ENCODE measurements at places on chromosomes 6 and 20.

DNA sequence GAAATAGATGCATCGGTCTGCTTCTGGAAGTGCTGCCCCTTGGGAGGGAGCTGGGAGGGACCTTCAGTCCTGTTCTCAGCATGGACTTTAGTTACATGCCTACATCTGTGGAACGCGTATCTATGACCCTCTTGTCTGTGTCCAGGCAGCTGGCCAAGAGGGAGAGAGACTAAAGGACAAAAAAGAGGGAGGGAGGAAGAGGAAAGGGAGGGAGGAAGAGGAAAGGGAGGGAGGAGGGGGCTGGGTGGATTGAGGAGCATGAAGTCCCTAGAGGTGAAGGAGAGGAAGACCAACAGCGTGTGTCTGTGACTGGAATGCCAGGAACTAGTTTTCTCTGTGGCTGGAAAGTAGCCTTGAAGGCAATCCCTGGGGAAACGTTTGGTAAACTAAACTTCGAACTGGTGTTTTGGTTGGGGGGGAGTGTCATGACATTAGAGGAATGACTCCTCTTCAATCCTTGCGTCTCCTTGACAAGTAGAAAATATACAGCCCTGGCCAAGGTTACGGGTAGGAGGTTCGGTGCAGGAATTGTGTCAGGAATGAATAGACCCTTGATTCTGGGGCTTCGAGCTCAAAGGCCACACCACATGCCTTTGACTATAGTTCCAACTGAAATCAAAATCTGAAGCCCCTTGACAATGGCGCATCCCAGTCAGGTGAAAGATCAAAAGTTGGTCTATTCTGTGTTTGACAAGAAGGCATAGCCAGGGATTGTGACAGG is 52.0 kb upstream of the PLEKHG1 start:
- DNase-seq, result no peak

- no peak for DNase-seq
Measured at GRCh38 chr6:150659046-150659763, 59.5 kb downstream of the PLEKHG1 start.

DNA sequence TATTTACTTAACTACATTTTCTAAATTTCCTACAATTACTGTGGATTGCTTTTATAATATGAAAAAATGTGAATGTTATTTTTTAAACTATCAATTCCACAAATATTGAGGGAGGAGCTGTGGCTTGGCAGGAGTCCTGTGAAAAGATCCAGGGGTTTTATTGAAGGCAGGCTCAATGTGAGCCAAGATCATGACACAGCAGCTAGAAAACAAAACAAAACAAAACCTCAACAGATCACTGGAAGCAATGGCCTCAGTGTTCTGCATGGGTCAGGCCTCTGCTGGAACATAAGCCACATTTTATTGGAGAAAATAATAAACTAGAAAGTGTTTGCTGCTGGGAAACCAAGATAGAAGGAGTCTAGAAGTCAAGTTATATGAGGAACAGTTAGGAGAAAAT is 19.4 kb upstream of the RCAN2 start:
- DNase-seq, result no peak

DNA sequence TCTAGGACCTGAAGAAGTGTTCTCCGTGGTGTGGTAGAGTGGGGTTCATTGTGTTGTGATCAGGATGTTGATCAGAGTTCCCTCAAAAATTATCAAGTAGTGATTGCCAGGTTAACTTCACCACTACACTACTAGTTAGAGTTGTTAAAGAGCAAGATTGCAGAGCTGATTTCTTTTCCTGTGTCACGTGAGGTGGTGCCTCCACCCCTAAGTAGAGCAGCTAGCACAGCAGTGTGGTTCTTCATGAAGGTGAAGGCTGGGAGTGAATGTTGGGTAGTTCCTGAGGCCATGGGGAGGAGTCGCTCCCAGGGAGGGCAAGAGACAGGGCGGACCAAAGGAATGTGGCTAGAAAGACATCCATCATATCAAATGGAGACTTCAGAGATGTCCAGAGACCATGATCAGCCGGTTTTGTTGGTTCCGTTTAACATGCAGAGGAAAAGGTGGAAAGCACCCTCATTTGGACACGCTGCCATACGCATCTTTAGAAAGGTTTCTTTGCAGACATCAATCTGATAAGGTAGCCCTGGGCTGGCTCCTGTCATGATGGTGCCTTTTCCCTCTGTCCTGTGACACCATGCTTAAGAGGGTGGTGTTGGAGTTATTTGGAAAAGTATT is 79.2 kb upstream of the IYD start:
- no peak for DNase-seq

- DNase-seq, result no peak
Measured at GRCh38 chr20:11084508-11084907, 410.7 kb upstream of the JAG1 start.

GRCh38 chr20:36929290-36929689 is 22.2 kb downstream of the SAMHD1 start:
- DNase-seq, result no peak

DNA sequence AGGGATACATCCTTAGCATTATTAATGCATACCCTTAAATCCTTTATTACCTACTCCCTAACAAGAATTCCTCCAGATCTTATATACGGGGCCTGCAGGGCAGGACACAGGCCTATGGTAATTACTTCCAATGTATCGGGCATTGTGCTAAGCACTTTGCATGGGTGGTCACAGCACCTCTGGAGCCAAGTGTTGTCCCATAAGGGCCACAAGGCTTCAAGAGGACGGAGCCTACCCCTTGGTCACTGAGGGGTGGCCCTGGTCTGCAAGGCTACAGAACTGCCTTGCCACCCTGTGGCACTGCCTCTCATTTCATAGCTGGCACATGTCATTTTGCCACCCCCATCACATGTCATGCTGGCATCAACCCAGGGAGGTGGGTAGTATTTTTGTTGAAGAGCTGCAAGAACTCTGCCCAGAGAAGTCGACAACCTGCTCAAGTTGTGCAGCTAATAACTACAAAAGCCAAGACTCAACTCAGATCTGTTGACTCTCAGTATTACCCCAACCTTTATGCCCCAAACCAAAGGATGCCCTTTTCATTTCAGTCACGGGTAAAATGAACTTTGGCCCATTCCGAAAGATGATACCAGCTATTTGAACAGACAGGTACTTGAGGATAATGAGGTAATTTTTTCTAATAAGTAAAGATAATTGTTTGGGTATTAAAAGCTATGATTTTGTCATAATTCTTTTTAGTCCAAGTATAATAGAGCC is 144.1 kb upstream of the AKAP12 start:
- peak; percentile 88 for DNase-seq

DNA sequence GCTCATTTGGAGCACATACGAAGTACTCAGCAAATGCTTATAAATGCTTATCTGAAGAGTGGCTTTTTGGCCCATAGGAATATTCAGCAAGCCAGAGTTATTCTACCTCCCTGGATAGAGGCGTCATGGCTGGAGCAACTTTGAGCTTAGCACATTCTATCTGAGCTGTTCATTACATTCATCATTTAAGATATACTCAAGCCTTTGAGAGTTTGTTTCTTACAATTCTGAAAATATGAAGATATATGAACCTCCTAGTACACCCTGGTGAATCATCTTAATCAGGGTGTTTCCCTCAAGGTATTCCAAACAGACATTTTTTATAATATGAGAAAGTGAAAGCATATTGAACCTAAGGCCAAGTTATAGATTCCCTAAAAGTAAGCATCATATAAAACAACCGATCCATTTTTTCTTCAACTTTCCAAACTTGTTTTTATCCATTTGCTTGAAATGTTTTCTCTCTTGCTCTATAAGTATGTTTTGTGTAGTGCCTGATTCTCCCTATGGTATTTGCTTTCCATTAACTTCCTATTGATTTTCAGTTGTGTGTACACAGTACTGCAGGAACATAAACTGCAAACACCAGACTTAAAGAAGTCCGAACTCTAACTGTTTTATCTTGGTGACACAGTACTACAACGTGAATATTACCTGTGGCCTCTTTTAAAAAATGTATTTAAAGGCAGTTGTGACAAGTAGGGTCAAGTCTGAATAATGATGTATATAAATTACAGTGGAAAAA is 139.7 kb upstream of the PTPRK start:
- DNase-seq, result no peak

GRCh38 chr6:20414711-20415110 is 13.0 kb downstream of the E2F3 start:
- DNase-seq, result no peak

DNA sequence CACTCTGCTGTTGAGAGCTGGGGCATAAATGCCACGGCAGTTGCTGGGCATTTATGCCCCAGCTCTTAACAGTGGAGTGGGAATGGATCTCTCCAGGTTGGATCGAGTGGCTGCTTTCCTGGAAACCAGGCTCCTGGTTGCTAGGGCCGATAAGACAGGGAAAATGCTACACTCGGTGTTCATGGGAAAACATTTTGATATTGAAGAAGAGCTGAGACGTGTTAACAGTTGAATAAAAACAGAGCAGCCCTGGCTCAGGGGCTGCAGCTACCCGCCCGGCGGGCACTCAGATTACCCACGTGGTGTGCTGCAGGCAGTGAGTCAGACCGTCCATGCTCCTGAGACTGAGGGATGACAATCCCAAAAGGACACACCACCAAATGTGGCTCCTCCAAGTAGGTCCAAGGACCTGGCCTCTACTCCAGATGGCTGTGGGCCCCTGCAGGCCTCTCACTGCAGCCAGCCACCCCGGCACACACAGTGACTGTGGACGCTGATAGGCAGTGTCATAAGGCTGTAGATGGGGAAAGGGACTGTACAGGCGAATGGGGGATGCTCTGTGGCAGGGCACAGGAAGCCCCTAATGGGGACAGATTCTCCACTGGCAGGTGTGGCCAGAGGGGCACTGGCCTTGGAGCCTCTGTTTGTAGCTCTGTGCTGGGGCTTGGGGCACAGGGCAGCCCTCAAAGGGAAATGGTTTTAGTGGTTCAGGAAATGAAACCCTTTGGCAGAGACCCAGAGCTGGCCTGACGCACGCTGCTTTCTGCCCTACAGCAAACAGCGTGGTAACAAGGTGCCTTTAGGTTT is 237.8 kb downstream of the LY86 start:
- DNase-seq, result peak; percentile 43

GRCh38 chr20:53019464-53019863 is 47.3 kb downstream of the TSHZ2 start:
- no peak for DNase-seq

GRCh38 chr6:52872031-52872430 is 31.4 kb upstream of the GSTA5 start:
- no peak for DNase-seq

DNA sequence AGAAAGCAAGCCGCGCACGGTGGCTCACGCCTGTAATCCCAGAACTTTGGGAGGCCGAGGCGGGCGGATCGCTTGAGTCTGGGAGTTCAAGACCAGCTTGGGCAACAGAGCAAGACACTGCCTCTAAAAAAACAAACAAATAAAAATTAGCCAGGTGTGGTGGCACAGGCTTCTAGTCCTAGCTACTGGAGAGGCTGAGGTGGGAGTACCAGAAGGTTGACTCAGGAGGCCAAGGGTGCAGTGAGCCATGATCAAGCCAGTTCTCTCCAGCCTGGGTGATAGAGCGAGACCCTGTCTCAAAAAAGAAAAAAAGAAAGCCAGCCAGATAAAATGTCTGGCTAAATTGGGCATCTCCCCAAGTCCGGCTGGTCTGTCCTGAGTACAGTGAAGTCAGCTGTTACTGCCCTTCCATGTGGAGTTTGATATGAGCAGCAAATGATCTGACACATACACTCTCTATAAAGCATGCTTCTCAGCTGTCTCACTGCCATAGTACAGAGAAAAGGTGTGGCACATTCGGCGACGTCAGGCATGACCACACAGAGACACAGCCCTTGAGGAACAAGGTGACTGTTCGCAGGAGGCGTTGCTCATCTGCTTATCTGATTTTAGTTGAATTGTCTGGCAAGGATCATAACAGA is 13.0 kb downstream of the CD83 start:
- no peak for DNase-seq

DNA sequence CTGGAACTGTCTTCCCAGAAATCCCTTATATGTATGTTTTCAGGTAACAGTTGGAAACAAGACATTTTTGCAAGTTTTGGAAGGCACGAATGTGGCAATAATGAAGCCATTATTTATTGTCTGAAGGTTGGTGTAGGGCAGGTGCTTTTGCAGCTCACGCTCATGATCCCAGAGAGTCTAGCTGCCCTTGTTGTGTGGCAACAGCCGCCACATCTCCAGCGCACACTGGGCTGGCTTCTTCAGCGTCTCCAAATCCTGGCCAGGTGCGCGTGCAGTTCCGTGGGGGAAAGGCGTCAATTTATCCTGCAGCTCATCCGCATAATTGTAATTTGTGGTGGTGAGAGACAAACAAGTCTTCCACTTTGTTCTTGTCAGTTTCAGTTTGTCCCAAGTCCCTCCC is 71.2 kb downstream of the TRDN start:
- DNase-seq, result no peak

- DNase-seq, result no peak
Measured at GRCh38 chr6:98579941-98580340, 254.4 kb upstream of the POU3F2 start.

DNA sequence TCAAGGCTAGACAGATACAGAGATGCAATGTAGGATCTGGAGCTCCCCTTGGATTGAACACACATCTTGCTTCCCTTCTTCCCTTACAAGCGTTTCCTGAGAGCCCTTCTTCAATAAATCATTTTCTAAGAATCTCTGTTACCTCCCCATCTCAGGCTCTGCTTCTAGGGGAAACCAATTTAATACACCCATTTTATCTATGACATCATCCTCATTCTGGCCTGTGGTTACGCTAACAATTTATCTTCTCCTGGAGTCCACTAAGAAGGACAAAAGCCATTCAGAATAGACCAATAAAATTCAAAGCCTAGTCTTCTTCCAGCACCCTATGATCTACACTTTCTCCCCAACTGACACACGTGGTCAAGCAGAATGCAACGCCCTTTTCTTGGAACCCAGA is 390.1 kb downstream of the PLCB1 start:
- no peak for DNase-seq

GRCh38 chr6:112780498-112781096 is 433.5 kb downstream of the RFPL4B start:
- peak; percentile 81 for DNase-seq

DNA sequence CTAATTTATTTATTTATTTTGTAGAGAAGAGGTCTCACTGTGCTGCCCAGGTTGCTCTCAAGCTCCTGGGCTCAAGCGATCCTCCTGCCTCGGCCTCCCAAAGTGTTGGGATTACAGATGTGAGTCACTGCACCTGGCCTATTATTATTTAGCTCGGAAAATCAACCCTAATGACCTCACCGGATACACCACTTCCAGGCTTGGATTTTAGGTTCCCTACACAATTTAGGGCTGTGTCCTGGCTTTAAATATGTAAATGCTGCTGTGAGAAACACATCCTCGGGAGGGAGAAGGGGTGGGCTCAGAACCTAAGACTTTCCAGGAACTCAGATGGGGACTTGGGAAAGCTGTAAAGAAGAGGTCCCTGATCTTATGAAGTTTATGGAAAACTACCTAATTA is 51.0 kb upstream of the SLC32A1 start:
- no peak for DNase-seq

GRCh38 chr6:33710296-33711121 is 991 bp downstream of the UQCC2 start:
- no peak for DNase-seq
